ENCODE measurements at places on chromosomes 2 and 18.

DNA sequence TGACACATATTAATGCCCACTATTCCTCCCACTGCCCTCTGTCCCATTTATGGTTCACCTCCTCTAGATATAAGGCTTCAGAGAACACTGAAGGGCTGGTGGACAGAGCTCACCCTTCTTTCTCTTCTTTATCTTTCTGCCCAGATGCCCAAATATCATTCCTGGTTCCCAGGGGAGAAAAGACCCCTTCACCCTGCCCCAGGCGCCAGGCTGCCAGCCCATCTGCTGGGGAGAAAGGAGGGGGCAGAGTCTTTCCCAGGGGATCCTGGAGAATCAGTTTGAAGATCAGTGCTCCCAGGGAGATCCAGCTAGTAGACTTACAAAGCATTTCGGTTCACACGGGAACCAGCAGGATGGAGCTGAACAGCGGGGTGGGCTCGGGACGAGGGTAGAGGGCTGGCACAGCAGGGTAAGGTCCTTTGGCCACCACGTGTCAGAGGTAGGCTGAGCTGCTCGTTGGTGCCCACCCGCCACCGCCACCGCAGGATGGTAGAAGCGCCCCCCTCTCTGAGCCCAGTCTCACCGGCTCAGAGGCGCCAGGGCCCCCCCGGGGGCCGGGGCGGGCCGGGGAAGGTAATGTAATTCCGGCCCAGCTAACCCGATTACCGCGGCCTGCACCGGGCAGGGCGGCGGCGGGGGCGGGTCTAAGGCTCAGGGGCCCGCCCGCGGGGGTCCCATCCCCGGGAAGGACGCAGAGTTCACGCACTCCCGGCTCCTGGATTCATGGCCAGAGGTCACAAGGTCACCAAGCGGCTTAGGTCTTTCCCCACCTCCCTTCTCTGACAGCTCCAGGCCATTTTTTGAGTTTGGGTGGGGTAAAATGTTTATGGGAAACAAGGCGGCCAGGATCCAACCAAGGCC lies 1.3 kb upstream of the TLX2 start:
- no peak for DNase-seq

DNA sequence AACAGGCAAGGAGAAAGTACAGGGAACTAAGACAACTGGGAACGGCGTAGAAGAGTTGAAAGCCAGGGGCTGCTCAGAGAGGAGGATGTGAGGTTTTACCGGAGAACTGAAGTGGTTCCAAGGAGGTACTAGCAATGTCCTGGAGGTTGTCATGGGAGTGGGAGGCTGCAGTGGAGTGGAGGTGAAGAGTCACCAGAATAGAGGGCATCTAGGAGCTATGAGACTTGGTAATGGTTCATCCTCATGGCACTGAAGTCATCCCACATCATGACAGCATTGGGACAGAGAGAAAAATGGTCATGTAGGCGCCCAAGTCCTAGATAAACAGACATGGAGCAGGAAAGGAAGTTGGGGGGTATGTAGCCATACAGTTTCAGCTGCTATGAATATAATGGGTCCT lies 26.3 kb downstream of the MRPL33 start:
- no peak for DNase-seq

DNA sequence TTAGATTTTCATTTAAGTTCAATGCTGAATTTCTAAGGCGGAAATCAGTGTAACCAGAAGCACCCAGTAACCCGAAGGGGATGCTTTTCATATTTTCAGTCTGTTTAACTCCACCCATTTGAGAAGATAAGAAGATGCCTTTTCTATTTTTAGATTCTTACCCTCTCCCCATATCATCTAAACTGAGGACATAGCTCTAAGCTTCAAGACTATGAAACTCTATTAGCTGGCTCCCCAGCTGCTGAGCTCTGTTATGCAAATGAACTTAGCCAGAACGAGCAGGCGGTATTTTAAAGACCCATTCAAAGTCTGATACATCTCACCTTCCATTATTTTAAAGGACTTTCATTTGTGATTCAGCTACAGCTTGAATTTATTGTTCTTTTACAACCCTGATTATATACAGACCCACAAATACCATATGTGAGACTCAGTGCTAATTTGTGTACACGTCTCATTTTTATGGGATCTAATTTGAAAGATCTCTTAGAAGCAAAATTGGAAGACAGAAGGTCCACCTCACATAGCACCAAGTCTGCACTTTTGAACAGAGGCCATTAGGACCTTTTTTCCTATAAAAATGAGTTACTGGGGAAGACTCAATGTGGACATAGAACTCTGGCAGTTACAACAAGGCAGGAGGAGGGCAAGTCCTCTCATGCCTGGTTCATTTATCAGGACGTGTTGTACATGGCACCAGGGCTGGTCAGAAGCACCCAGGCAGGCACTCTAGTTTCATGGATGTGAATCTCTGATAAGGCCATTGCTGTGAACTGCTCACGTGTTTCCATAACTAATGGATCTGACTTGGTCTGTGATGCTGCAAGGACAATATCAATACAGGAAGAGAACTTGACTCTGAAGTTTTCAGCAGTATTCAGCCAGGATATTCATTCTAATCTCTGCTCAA lies 16.3 kb downstream of the CDC42EP3 start:
- DNase-seq, result no peak

DNA sequence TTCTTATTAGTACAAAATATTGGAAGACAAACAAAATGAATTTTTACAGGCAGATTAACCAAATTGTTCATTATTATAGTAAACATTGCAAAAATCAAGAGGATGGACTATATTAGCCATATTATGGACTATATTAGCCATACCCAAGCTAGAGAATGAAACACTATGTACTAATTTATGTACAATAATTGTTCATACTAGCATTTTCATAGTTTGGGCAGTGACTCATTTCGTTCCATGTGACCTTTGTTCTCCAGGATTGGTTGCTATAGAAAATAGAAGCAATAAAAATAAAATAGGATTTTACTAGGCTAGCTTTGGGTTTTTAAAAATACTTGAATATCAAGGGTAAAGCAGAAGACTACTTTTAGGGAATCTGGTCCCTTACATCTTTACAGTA lies 176.8 kb downstream of the ZEB2 start:
- no peak for DNase-seq

GRCh38 chr2:71669628-71670429 lies 216.5 kb downstream of the DYSF start:
- DNase-seq, result no peak

DNA sequence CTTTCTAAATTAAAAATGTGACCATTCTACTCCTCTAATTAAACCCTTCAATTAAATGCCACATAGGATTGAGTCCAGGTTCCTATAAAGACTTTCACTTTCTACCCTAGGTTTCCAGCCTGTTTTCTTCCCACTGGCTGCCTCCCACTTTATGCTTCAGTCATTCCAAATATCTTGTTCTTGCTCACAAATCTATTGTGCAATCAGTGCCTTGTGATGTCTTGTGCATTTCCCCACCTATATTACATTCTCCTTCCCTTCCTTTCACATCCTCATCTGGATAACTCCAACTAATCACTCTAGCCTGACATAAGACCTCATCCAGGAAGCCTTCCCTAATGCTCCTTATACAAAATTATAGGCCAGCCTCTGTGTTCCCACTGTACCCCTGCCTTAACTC lies 281.7 kb upstream of the LRATD1 start:
- no peak for DNase-seq

DNA sequence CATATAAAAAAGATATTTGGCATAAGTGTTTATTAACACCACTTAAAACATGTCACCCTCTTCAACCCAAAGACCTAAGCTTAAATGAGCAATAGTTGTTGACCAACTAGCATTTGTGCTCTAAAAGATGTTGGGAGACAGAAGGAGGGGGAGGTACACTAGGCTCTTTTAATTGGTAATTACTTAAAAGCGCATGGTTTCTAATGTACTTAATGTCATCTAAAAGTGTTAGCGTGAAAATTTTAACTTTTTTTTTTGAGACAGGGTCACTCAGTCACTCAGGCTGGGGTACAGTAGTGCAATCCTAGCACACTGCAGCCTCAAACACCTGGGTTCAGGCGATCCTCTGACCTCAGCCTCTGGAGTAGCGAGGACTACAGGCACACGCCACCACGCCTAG lies 5.5 kb downstream of the WDSUB1 start:
- no peak for DNase-seq

GRCh38 chr18:71405169-71405809 lies 1116.4 kb downstream of the SOCS6 start:
- DNase-seq, result no peak

- no peak for DNase-seq
Observed at GRCh38 chr18:31686986-31687928, 2.9 kb upstream of the B4GALT6 start.

- DNase-seq, result no peak
Observed at GRCh38 chr2:176172895-176173566, 15.4 kb upstream of the HOXD1 start.

DNA sequence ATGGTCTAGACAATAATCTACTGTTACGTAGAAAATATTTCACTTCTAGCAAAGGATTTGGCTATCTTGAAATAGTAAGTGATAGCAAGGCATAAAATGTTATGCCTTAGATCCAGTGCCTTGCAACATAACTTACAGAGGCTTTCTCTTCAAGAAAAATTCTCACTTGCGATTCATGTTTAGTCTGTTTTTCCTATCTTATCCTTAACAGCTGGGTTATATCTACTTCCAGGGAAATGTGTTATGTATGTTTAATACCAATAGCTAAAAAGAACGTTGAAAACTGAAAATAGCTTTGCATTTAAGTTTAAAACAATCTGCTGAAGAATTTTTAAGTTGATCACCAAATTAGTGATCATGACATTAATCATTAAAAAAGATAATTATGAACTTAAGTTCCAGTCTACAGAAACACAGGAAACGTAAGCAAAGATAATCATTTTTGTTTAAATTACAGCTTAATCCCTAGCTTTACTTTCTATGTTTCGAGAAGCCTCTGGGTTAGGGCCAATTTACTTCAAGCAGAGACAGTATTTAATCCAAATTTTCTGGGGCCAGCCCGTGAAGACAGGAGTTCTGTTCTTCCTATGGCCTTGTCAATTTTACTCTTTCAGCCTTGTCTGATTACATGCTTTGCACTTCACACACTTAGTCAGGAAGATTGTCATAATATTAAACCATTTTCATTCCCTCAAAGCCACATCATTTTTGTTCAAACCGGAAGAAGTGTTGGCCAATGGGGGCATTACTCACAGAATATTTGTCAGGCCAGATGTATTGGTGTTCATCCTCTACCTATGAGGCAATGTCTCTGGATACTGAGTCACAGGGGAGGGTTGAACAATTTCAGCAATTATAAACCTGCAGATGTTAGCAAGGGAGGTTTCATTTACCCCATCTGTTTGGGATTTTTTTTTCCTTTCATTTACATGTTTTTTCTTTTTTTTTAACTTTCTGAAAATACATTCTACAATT lies 1132.9 kb upstream of the ZEB2 start:
- DNase-seq, result peak; percentile 80

DNA sequence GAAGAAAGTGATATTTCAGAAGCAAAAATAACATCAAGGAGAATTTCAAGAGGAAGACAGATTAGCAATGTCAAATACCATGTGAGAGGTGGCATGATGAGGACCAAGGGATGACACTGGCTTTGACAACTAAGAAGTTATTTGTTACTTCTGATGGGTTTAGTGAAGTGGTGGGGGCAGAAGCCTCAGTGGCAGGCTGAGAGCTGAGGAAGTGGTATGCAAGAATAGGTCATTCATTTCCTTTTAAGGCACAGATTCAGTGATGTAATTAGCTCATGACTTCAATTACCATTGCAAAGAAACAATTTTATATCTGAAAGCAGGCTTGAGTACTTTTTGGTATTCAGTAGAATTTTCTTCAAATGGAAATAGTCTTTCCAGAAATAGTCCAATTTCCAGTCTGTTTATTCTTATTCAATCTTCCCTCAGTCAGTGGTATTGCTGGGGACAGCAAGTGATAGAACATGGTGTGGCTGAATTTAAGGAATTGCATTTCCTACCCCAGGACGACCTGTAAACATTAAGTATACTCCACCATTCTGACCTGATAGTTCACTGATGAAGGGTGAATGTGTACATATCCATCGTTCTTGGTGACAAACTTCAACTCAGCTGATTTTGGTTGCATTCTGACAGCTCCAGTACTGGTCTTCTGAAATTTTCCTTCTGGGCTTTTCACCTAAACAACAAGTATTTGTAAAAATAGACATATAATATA lies 28.2 kb downstream of the GEMIN6 start:
- DNase-seq, result no peak

DNA sequence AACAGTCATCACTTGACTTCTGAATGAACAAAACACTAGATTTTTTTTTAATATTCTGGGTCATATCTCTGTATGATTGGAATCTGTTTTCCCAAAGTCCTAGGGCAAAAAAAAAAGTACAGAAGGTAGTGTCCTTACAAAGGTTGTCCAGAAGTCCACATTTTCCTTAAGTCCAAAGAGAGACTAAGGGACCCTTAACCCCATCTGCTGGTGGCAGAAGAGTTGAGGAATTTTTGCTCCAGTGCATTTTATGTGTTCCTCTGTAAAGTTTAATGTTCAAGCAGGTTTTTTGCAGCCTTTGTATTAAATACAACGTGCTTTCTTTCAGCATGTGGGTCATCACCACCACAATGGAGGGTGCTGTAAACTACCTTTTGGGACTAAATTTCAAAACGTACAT lies 215.9 kb downstream of the SP3 start:
- peak; percentile 46 for DNase-seq

DNA sequence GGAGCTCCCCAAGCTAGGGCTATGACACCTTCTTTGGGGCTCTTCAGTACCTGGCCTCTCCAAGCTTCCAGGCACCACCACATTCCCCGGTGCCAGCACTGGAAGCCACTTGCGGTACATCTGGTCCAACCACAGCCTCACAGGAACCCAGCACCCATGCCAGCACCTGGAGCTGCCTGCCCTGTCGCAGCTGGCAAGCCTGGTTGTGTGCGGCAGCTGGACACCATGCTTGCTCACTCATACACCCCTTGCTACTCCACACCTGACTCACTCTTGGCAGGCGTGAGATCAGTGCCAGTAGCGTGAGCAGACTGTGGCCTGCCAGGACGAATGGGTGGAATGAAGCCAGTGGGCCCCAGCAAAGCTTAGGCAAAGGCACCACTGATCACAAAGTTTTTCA lies 34.0 kb downstream of the LRRTM4 start:
- no peak for DNase-seq

DNA sequence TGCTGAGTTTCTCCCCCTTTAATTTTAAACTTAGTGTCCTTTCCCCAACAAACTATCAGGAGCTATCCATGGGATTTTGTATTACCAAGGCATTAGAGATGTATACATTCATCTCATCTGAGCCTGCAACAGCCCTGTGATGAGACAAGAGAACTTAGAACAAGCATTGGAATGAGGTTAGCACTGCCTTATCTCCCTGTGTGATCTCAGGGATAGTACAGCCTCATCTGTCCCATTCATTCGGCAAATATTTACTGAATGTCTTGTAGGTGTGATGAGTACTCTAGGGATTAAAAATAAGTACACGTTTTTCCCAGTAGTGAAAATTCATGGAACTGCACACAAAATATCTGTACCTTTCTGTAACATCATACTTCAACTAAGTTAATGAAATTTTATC lies 45.6 kb downstream of the PAIP2B start:
- DNase-seq, result no peak

- DNase-seq, result peak; percentile 30
Observed at GRCh38 chr2:158774681-158775080, 20.4 kb upstream of the DAPL1 start.

GRCh38 chr2:25358836-25359235 lies 17.1 kb upstream of the DNMT3A start:
- DNase-seq, result no peak
